A549 treated with ZK216348 at 1 μM for 4 hours (cell line): ENCODE measurements at places on chromosomes 16 and 17. TPM values are rescaled to one million over a fixed set of nuclear protein-coding genes. Genes with fewer than 3 reads are reported as not detected.

SMTNL2 gene
- 0.24 to 1.3 TPM (median 0.73 TPM) in 5 replicates for total RNA-seq

XYLT1 gene
- total RNA-seq: 0.67 to 1.4 TPM (median 0.78 TPM) in 5 replicates

HS3ST6 gene
- 1.9 to 3.8 TPM (median 2.9 TPM) in 5 replicates for total RNA-seq

RPL27 gene
- total RNA-seq: 2,630 to 3,512 TPM (median 2,993 TPM) in 5 replicates

TRIM65 gene
- total RNA-seq: 25.7 to 47.8 TPM (median 39.1 TPM) in 5 replicates

FOXC2 gene
- 2.7 to 4.0 TPM (median 3.8 TPM) in 5 replicates for total RNA-seq

MTHFSD gene
- total RNA-seq: 10.0 to 13.3 TPM (median 11.1 TPM) in 5 replicates

NAGS gene
- total RNA-seq: 0.76 to 2.5 TPM (median 1.1 TPM) in 5 replicates

RNF227 gene
- total RNA-seq: 0.99 to 1.7 TPM (median 1.3 TPM) in 5 replicates

KRTAP1-5 gene
- not detected in 5 replicates for total RNA-seq

CALB2 gene
- total RNA-seq: 4.7 to 7.1 TPM (median 5.1 TPM) in 5 replicates

SNAI3 gene
- 0.14 to 0.15 TPM in 2 of 5 replicates, not detected in the others for total RNA-seq

SYT17 gene
- 10.7 to 15.4 TPM (median 12.7 TPM) in 5 replicates for total RNA-seq

HOXB8 gene
- 6.8 to 9.7 TPM (median 8.9 TPM) in 5 replicates for total RNA-seq

FBXW10 gene
- total RNA-seq: 0.93 to 1.8 TPM (median 1.6 TPM) in 5 replicates

OR3A3 gene
- total RNA-seq: 0.07 TPM in 1 of 5 replicates, not detected in the others

TP53TG3B gene
- 0.39 to 0.66 TPM (median 0.54 TPM) in 3 of 5 replicates, not detected in the others for total RNA-seq

VAT1L gene
- total RNA-seq: not detected in 5 replicates

CDH13 gene
- total RNA-seq: not detected in 5 replicates

DGKE gene
- 1.8 to 4.9 TPM (median 3.8 TPM) in 5 replicates for total RNA-seq

HAS3 gene
- total RNA-seq: 31.2 to 54.8 TPM (median 50.9 TPM) in 5 replicates

CDC27 gene
- total RNA-seq: 69.0 to 95.8 TPM (median 84.3 TPM) in 5 replicates

RBFOX1 gene
- total RNA-seq: not detected in 5 replicates

ZC3H7A gene
- 24.6 to 36.0 TPM (median 26.5 TPM) in 5 replicates for total RNA-seq

RND2 gene
- total RNA-seq: 0.13 to 0.25 TPM (median 0.16 TPM) in 4 of 5 replicates, not detected in the other

PRKCB gene
- total RNA-seq: 0.20 to 0.41 TPM (median 0.25 TPM) in 5 replicates

BCAR1 gene
- 48.1 to 121 TPM (median 108 TPM) in 5 replicates for total RNA-seq

SLC16A11 gene
- not detected in 5 replicates for total RNA-seq

CA5A gene
- total RNA-seq: not detected in 5 replicates

RHBDL3 gene
- total RNA-seq: 2.7 to 5.6 TPM (median 4.6 TPM) in 5 replicates

EVPLL gene
- not detected in 5 replicates for total RNA-seq

ZNF23 gene
- total RNA-seq: 4.9 to 9.6 TPM (median 6.0 TPM) in 5 replicates

KRTAP9-4 gene
- total RNA-seq: not detected in 5 replicates

UMOD gene
- not detected in 5 replicates for total RNA-seq

CPNE7 gene
- total RNA-seq: 47.2 to 79.8 TPM (median 72.6 TPM) in 5 replicates

TSPOAP1 gene
- not detected in 5 replicates for total RNA-seq

HID1 gene
- total RNA-seq: 7.1 to 12.7 TPM (median 11.0 TPM) in 5 replicates

AANAT gene
- total RNA-seq: 0.29 to 0.51 TPM (median 0.37 TPM) in 4 of 5 replicates, not detected in the other

AIPL1 gene
- total RNA-seq: not detected in 5 replicates

PIK3R5 gene
- total RNA-seq: 0.04 to 0.09 TPM in 2 of 5 replicates, not detected in the others

MNT gene
- total RNA-seq: 12.6 to 22.4 TPM (median 18.6 TPM) in 5 replicates

GDPD1 gene
- 0.60 to 1.3 TPM (median 0.92 TPM) in 5 replicates for total RNA-seq

TMEM100 gene
- total RNA-seq: not detected in 5 replicates

ZNF785 gene
- total RNA-seq: not detected in 5 replicates
